NCI-H1930 (cell line): ENCODE measurements at places on chromosomes 2 and 18.

- DNase-seq, result no peak
These were observed 63.3 kb upstream of the ASAP2 start for GRCh38 chr2:9143264-9143815.

DNA sequence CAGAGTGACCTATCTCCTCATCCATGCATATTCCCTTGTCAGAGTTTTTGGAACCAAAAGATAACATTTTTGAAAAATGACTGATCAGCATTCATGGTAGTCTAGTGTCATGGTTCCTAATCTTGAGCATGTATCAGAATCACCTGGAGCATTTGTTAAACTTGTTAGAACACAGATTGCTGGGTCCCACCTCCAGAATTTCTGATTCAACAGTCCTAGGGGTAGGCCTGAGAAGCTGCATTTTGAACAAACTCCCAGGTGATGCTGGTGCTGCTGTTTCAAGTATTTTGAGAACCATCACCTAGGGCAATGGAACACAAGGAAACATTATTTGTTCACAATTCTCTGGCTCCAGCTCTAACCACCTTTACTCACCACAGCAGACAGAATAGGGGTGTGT is 21.0 kb downstream of the TMEM200C start:
- no peak for DNase-seq

- DNase-seq, result no peak
These were observed 82.4 kb upstream of the TFCP2L1 start for GRCh38 chr2:121367246-121367900.

DNA sequence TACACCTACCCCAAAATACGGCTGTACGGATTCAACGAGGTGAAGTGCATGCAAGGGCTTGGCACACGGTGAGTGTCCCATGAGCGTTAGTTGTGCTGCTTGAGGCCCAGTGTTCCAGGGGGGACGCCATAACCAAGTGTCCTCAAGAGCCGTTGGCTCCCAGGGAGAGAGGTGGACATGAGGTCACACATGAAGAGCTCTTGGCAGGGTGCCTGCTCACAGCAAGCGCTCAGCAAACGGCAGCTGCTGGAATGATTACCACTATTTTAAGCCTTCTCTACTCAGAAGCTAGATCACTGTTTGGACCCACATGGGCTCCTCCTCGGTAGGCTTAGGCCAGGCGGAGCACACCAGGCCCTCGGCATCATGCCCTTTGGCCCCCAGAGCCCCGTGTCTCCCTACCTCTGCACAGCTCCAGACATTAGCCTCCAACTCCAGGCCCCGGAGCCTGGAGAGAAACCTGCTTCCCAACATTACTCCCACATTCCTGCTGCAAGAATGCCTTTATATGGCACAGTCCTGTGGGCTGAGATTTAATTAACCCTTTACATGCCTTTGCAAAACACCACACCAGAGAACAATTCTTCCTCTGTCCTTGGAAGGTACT is 68.4 kb upstream of the PPP1CB start:
- no peak for DNase-seq

- no peak for DNase-seq
These were observed 36.9 kb upstream of the PTMA start for GRCh38 chr2:231671270-231672050.

DNA sequence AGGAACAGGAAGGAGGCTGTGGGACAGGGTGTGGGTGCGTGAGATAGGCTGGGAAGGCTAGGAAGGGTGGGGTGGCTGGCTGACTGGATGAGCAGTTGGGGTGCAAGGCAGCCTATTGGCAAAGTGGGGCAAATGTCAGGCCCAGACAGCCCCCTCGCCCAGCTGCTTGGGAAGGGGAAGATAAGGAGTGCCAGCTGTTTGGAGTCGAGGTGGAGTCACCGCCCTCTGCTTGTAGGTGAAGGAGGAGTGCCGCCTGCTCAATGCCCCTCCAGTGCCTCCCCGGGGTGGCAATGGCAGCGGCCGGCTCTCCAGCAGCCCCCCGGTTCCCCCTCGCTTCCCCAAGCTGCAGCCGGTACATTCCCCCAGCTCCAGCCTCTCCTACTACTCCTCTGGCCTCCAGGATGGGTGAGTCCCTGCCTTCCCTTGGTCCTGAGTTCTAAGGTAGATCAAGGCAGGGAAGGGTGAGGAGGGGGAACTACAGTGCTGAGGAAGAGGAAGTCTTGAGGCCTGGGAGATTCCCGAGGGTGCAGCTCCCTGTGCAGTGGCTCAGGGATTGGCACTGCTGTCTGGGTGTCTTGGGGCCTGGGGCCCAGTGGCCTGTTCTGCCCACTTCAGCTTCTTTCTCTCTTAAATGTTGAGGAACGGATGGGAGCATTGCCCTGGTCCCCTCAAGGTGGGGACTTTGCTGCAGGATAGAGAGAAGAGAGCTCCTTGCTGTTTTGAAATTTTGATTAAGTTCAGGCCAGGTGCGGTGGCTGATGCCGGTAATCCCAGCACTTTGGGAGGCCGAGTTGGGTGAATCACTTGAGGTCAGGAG is 13.3 kb downstream of the GAREM2 start:
- no peak for DNase-seq

DNA sequence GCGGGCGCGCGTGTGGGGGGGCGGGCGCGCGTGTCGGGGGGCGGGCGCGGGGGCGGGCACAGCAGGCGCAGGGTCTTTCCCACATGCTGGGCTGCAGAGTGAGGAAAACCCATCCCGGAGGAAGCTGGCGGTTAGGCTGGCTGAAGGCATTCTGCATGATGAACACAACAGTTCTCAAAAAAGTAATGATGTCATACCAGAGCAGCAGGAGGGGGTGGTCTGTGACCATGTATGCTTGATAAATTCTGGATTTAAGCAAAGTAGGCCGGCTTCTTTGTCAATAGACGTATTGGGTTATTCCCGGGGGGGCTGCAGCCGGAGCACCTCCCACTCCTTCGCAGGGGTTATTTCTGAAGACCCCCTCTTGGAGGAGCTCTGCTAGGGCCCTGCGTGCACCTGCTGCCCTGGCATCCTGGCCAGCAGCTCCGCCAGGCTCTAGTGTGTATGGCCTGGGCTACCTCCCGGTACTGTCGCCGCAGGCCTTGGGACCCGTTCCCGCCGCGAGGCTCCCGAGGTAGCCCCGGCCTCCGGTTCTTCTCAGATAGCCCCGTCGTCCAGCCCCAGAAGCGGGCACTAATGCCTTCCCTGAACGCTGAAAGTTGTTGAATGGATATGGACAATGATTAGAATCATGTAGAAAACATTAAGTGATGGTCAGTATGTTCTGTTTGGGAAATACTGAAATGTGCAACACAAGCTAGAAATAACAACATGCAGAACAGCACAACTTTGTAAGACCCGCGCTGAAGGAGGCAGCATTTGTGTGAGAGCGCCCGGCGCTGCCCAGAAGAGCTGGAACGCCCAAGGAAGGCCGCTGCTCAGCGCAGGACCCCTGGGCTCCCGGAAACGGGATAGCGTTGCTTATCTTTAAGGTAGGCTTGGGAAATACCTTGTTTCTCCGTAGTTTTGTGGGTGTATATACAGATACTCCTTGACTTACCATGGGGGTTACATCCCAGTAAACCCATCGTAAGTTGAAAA is 101.4 kb upstream of the RAB6C start:
- peak; percentile 66 for DNase-seq

GRCh38 chr2:201633661-201634249 is 9.5 kb downstream of the TMEM237 start:
- DNase-seq, result no peak

DNA sequence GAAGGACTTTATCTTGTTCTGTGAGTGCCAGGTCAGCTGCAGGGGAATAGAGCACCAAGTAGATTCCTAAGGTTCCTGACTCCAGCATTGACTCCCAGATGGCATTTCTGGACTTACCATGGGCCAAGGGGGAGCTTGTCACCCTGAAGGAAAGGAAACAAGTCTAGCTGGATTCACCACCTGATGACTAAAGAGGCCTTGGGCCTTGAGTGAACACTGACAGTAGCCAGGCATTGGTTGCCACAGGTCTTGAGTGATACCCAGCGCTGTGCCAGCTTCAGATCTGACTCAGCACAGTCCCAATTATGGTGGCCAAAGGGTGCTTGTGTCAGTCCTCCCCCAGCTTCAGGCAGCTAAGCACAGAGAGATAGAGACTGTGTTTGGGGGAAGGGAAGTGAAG is 40.1 kb upstream of the CAPN13 start:
- DNase-seq, result no peak
